Sciatic nerve (tissue), 2 donors: ENCODE measurements at places on chromosomes 3 and 15. TPM values are rescaled to one million over a fixed set of nuclear protein-coding genes. Genes with fewer than 3 reads are reported as not detected.

GRCh38 chr15:96495386-96495785 lies 164.9 kb downstream of the NR2F2 start:
- no peak for DNase-seq

DNA sequence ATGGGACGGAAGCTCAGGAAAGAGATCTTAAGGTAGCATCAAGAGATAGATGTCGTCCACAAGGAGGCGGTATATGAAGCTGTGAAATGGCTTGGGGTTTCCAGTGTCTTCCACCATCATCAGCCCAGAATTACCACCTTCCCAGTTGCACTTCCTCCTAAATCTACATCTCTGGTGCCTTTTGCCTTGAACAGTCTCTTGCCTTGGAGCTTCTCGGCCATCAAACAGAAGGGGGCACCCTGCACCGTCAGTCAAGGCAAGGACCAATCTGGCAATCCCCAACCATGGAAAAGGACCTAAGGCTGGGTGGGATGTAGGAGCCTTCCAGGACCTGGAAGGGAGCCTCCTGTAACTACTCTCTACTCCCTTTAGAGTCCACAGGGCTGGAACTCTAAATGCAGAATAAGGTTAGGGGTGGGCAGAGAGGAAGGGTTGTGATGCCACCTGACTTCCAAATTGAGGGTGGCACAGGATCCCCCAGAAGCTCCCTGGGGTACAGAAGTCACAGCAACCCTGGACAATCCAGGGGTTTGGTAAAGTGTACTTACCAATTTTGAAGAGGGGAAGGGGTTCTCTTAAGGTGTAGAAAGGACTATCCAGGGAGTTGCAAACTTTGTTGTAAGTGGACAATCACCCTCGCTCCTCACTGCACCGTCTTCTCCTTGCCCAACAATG lies 1.0 kb upstream of the RYR3 start:
- no peak for DNase-seq

DNA sequence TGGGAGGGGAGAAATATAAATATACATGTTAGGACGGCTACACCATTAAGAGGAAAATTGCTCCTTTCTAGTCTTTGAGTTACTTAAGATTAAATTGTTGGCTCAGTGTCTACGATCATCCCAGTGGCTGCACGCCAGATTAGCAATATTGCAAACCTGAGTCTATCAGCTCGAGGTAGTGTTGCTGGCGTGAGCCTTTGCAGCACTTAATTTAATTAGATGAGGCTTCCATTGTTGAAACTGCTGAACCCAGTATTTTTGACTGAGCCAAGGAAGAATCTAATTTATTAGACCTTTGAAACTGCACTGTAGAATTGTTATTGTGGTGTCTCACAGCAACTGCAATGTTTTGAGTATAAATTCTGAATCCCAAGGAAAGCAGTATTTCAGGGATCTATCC lies 782.4 kb upstream of the ROBO1 start:
- DNase-seq: no peak

- no peak for DNase-seq
Measured at GRCh38 chr15:59307165-59307537, 65.5 kb downstream of the MYO1E start.

DNA sequence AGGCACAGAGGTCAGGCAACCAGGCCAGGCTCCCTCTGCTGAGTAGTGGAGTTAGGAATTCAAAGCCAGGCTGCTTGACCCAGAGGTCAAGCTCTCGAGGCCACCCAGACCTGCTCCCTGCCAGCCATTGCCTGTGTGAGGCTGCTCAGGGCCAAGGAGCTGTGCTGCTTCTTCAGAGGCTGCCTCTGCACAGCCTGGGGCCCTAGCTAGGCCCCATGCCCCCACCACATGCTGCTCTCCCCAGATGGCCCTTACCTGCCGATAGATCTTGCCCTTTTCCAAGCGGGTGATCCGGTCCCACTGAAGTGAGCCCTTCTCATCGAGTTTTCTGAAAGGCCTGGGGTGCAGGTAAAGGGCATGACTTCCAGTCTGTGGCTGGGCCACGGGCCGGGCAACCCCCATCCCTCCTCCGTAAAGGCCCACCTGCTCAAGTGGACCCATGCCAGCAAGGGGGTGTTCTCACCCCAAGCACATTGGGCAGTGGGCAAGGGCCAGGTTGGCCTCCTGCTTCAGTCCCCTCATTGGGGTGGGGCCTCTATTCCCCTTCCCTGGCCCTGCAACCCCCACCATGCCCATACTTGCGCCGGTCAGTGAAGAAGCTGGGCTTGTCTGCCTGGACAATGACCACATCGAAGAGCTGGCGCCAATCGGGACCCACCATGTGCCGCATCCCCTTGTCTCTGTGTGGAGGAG lies 6.5 kb downstream of the NT5DC2 start:
- peak; percentile 56 for DNase-seq

- DNase-seq: no peak
Measured at GRCh38 chr3:156840826-156841689, 14.9 kb downstream of the LEKR1 start.

GRCh38 chr3:106208967-106209366 lies 340.2 kb upstream of the CBLB start:
- DNase-seq: no peak

GRCh38 chr15:85330901-85331588 lies 49.4 kb upstream of the AKAP13 start:
- DNase-seq: peak; percentile 81

DNA sequence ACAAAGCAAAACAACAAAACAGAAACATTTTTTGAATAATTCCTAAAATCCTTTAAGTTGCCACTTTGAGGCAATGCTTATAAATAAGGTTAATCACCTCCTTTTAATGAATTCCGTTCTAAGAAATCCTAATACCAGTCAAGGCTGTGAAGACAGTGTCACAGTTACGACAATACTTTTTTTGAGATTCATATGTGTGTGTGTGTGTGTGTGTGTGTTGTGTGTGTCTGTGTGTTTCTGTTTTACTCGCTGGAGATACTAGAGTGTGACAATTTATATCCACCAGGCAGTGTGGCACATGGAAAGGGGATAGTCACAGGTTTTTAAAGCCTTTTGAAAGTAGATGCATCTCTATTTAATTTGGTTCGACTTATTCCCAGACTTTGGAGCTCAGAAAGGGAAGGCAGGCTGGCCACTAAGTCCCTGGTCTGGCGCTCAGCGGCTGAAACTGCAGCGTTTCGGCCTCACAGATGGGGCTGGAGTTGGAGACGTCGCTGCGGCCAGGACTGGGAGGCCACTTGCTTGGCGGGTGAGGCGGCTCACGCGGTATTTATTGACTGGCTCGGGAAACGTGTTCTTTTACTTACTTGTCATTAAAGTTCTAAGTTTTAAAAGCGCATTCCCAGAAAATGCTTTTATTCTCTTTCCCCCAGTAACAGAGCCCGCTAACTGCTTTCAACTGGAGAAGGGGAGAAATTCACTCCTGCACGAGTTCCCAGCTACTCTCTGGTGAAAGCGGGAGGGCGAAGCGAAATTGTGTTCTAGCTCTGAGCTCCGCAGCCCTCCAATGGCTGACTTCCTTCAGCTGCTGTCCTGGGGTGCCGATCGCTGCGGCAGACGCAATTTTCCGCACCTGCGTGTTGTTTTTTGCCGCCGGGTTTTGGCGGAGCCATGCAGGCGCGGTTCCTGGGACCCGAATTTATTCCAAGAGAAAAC lies 13.7 kb downstream of the ZIC1 start:
- DNase-seq: no peak

DNA sequence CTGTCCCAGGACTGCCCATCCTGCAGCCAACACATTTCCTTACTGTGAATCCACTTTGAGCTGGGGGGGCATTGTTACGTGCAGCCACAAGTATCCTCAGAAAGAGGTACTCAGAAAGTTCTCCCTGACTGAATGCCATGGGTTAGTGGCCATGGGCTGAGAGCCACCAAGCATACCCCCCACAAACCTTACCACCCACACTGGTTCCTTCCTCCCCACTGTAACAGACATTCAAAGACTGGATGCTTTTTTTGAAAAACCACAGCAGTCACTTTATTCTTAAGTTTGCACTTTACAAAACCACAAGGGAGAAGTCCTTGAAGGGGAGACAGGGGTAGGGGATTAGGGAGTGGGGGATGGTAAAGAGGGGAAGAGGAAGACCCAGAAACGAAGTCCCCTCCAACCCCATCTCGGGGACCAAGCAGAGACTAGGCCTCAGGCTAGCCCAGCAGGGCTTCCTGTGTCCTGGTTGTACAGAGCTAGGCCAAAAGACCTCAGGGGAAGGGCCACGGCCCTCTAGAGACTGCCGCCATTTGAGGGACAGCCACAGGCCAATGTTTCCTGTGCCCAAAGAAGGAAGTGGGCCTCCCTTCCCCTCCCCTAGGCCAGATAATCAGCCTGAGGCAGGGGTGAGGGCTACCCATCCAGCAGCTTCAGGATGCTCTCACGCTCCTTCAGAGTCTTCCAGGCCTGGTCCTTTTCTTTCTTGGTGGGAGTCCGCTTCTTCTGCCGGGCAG lies 10.1 kb upstream of the CAMK1 start:
- no peak for DNase-seq

- DNase-seq: no peak
Measured at GRCh38 chr3:197734667-197735318, 1.9 kb downstream of the RUBCN start.

GRCh38 chr3:129893581-129894070 lies at the start of gene TMCC1:
Gene TMCC1, minus strand, starts transcription at chr3:129893711.
- DNase-seq: peak; percentile 87

DNA sequence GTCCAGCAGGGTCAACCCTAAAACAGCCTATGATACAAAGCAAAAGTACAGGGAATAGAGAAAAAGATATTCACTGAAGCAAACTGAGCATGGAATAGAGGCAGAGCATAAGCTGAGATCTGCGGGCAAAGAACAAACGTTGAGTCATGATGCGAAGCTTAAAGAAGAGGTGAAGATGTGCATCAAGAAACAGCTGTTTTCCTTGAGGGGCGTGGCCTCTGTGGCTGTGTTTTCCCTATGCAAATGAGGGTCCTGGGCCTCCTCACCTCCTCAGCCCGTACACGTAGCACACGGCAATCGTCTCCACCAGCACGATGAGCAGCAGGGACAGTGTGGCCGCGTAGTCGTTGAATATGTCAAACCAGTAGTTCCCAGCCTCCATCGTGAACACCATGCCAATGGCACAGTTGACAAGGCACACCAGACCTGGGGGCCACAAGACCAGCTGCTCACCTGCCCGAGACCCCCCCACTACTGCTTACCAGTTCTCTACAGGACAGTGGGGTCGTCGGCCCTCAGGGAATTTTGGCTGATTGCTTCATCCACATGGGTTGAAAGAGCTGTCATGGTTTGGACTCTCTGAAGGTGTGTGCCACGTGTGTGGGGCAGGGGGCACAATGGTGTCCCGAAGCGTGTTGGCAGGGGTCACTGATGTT lies 33.6 kb downstream of the SLC6A20 start:
- no peak for DNase-seq

DNA sequence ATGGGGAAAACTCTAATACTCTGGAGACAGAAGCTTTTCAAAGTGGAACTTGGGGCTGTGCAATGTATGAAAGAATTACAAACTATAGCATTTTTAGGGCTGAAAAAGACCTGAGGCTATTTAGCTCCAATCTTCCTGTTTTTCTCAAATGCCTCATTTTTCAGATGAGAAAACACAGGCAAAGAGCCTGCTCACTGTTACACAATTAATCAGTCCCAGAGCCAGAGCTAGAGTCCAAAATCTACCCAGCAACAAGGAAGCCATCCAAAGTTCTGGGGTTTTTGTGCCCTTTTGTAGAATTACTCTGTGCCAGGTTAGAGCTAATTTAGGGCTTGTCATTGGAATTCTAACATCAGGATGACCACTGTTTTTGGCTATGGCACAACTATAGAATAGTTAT lies 45.5 kb downstream of the GPR149 start:
- DNase-seq: no peak

Gene PIGX
- total RNA-seq: 18.4 TPM

Gene CCR2
- total RNA-seq: 3.7 TPM

Gene ADAMTS17
- total RNA-seq: 2.3 TPM

Gene CPN2
- total RNA-seq: not detected

Gene CCDC33
- not detected for total RNA-seq
